Activated CD4-positive, CD25-positive, alpha-beta regulatory T cell treated with anti-CD3 and anti-CD28 coated beads, Interleukin-2, amount 50 U/mL, for 72 hours (primary cell): ENCODE measurements at places on chromosomes 6 and 20.

DNA sequence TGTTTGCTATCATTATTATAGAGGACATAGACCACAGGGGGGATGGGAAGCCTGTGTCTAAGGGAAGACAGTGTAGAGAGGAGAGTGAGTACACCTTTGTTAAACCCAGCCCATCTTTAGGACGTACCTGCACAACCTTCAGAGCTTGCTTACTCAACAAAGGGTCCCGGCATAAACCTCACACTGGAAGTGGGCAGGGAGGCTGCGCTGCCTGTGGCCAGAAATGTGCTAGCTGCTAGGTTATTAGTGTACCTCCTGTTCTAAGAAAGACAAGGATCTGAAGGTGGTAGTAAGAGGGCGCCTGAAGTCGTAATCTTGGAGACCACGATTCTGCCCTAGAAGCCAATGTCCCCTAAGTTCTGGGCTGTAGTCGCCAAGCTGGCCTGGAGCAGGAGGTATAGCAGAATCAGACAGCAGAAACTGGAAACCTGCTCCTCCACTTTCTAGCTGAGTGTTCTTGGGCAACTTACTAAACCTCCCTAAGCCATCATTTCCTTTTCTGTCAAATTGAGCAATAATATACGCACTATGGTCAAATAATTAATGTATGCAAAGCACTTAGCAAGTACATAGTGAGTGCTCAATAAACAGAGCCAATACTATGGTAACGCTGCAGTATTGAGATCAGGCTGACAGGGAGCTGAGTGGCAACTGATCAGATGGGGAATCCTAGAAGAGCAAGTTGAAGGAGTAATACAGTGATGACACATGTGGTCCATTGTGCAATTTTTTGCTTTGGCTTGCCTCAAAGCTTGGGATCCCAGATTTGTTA is 16.8 kb upstream of the AKIRIN2 start:
- no peak for DNase-seq

GRCh38 chr6:39296745-39297640 is 17.2 kb downstream of the KCNK17 start:
- no peak for DNase-seq

DNA sequence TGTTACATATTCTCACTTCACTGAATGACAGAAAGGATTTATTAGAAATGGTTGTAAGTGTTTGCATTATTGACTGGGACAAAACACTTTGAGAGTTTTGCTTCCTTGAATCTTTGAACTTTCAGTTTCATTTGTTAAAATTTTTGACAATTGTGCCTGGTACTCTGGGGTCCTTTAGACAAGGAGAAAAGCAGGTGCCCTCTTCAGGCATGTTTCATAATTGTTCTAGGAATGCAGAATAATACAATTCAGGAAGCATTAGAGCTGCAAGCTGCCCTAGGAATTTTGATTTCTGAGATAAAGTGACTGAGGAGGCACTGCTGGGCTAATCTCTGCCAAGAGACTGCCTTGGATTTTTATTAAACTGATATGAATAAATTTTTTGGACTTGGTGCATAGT is 49.7 kb downstream of the TOP1 start:
- DNase-seq: no peak

DNA sequence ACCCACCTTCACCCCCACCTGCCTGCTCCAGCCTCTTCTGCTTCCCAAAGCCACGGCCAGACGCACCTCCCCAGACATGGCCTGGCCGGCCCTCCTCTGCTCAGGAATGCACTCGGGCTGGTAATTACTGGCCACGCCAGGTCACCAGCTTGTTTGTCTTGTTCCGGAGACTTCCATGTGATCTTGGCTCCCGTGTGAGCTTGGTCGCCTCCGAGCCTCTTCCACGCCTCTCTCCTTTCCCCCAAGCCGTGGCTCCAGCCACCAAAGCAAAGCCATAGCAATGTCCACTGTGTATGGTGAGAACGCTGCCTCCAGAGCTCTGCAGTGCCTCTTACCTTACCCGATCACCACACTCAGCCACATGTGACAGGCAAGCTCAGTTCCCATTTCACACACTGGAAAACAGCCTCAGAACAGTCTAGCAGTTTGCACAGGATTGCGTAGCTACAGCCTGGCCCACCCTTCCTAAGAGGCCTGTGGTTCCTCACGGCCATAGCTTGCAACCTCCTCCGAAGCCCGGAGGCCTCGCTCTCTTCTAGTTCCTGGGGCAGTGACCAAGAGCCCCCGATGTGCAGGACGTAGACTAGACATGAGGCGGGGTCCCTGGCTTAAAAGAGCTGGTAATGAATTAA is 48.1 kb upstream of the AFDN start:
- no peak for DNase-seq

GRCh38 chr6:54801669-54802068 is 44.9 kb upstream of the FAM83B start:
- DNase-seq: no peak
